Airway epithelial cell (primary cell): ENCODE measurements at places on chromosomes 1 and 21. TPM values are rescaled to one million over a fixed set of nuclear protein-coding genes. Genes with fewer than 3 reads are reported as not detected.

Gene OXCT2
- 1.1 and 1.2 TPM in 2 replicates for total RNA-seq

Gene SMIM1
- total RNA-seq, result 0.79 and 3.6 TPM in 2 replicates

Gene ZNF697
- total RNA-seq, result 5.2 TPM in 2 replicates

Gene IGFN1
- total RNA-seq, result not detected in 2 replicates

Gene IL24
- 0.23 and 0.35 TPM in 2 replicates for total RNA-seq
